ENCODE measurements at places on chromosomes 4 and X.

DNA sequence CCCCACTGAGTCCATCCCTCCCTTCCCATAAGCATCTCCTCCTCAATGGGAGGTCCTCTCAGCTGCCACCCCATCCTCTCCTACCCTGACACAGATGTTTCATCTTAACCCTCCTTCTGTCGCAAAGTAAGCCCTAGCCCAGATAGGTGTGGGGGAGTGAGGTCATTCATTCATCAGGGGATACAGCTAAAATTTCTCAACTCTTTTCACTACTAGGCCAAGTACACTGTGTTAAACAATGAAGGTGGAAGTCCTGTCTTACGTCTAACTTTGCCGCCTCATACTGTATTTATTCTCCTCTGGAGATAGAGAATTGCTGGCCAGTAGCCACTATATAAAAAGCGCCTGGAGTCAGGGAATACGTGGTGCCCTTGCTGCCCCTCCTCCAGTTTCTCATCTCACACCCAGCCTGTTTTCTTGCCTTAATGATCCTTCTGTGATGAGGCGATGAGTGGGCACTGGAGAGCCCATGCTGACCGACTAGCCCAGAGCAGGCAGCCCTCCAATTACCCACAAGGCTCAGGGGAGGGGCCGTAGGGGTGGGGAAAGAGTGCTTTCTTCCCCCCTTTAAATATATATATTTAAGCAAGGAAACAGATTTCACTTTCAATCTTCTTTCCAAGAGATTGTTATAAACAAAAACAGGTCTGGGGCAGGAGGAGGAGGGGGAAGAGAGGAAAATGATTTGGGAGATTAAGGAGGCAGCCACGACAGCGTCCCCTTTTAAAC lies 149.5 kb downstream of the PJA1 start:
- H3K27ac ChIP-seq = no peak overlapping the region
- H3K4me1 ChIP-seq = no peaks in the 10 kb centered on the region
- no peaks in the 10 kb centered on the region for H3K27me3 ChIP-seq
- DNase-seq = no peak

DNA sequence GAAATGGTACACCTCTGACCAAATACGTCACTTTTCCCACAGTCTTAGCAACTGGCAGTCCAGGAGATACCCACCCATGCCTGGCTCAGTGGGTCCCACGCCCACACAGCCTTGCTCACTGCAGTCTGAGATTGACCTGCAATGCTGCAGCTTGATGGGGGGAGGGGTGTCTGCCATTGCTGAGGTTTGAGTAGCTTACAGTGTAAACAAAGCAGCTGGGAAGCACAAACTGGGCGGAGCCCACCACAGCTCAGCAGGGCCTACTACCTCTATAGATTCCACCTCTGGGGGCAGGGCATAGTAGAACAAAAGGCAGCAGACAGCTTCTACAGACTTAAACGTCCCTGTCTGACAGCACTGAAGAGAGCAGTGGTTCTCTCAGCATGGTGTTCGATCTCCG lies 52.7 kb downstream of the AMER1 start:
- DNase-seq = no peak
- H3K4me3 ChIP-seq = no peak overlapping the region
- H3K4me1 ChIP-seq = no peaks in the 10 kb centered on the region
- no peaks in the 10 kb centered on the region for H3K27me3 ChIP-seq

DNA sequence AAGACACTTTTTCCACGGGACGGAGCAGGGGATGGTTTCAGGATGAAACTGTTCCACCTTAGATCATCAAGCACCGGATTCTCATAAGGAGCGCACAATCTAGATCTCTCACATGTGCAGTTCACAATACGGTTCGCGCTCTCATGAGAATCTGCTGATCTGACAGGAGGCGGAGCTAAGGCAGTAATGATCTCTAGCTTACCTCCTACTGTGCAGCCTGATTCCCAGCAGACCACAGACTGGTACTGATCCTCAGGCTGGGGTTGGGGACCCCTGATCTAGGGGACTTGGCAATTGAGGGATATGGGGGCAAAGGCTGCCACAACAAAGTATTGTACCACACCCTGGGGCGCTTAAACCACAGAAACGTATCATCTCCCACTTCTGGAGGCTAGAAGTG lies 25.7 kb downstream of the ZNF185 start:
- H3K27ac ChIP-seq = no peak overlapping the region
- H3K36me3 ChIP-seq = no peaks in the 10 kb centered on the region
- H3K4me1 ChIP-seq = no peaks in the 10 kb centered on the region
- no peak for DNase-seq

GRCh38 chrX:17994429-17994828 lies 133.3 kb upstream of the RAI2 start:
- H3K27me3 ChIP-seq = no peaks in the 10 kb centered on the region
- no peaks in the 10 kb centered on the region for H3K4me1 ChIP-seq
- H3K4me3 ChIP-seq = no peak overlapping the region
- H3K27ac ChIP-seq = no peak overlapping the region
- H3K36me3 ChIP-seq = no peaks in the 10 kb centered on the region
- DNase-seq = no peak

DNA sequence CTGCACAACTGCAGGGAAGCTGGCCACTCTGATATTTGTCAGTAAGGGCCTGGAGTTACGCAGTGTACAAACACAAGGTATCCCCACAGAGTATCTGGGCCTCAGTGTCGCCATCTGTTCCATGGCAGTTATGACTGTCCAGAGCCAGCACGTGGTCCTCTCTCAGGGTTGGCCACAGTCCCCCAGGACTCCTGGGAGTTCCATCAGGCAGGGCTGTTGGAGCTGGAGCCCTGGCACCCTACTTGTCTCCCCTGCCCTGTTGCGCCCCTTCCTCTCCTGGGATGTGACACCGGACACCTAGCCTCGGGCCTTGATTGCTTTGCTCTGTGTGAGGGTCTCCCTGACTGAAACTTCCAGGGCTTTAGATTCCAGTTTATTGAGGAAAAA lies 8.4 kb downstream of the HTRA3 start:
- no peaks in the 10 kb centered on the region for H3K36me3 ChIP-seq
- no peaks in the 10 kb centered on the region for H3K27me3 ChIP-seq
- H3K4me3 ChIP-seq = no peak overlapping the region
